ENCODE measurements at places on chromosomes 7 and 10.

DNA sequence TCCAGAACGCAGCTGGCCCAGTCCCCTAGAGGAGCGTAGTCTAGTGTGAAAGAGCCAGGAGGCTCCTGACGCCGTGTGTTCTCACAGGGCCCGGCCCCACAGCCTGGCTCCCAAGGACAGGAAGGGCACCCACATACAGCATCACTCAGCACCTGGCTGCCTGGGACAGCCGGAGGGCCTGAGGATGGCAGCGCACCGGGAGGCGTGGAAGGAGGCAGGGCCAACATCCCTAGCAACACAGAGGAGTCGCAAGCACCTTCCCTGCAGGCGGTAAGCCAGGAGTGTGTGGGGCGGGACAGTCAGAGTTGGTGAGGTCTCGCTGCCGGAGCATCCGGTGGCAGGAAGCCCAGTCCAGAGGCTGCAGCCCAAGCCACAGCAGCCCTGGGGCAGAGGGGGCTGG, 125.8 kb downstream of the MAD1L1 start:
- DNase-seq: no peak

DNA sequence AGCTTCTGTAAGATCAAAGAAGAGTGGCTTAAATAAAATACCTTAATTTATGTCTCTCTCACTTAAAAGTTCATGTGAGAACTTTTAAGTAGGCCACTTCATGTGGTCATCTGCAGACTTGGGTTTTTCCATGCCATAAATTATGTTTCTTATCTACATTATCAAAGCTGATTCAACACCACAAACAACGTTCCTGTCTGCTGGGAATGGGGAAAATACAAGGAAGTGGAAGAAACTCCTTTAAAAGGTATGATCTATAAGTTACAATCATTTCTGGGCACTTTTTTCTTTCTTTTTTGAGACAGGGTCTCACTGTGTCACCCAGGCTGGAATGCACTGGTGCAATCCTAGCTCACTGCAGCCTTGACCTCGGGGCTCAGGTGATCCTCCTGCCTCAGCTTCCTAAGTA, 16.9 kb upstream of the OTUD1 start:
- DNase-seq: no peak

DNA sequence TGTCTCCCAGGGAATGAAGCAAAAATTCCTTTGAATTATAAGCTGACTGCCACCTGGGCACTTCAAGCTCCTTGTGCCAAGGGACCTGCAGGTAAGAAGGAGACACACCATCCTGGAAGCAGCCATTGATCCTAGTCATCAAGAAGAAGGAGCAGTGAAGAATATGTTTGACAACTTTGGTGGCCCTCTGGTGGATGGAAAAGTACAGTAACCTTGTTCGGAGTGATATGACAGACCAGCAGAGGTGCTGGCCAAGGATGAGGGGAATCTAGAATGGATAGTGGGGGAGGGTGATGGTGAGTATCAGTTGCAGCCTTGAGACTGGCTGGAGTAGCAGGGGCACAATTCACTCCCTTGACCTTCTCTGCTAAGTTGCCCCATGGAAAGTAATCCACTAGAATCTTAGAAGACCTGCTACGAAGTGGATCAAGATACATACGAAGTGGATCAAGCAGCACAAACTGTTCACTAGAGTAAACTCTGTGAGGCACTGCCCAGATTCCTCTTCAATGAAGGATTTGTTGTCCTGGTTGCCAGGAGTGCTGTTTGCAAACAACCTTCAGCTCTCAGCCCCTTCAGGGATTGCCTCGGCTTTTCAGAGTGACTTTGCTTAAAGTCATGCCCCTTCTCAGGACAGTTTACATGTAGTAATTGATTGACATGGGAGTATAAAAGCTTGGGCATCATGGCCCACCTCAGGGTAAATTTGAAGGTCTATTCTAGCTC, 44.8 kb upstream of the ORC5 start:
- no peak for DNase-seq

GRCh38 chr10:21990449-21990848, 13.1 kb downstream of the DNAJC1 start:
- DNase-seq: no peak

- DNase-seq: no peak
Measured at GRCh38 chr10:126119599-126119998, 223.2 kb downstream of the FANK1 start.

GRCh38 chr10:3548076-3548475, 236.9 kb downstream of the KLF6 start:
- DNase-seq: no peak
